ENCODE measurements at places on chromosomes 4 and X. TPM values are rescaled to one million over a fixed set of nuclear protein-coding genes. Genes with fewer than 3 reads are reported as not detected.
A peak's percentile ranks its signal among the peaks of the same experiment; 100 is the strongest.

- peak; percentile 4 for DNase-seq
Measured at GRCh38 chr4:146514651-146515357, 6.9 kb downstream of the SLC10A7 start.

DNA sequence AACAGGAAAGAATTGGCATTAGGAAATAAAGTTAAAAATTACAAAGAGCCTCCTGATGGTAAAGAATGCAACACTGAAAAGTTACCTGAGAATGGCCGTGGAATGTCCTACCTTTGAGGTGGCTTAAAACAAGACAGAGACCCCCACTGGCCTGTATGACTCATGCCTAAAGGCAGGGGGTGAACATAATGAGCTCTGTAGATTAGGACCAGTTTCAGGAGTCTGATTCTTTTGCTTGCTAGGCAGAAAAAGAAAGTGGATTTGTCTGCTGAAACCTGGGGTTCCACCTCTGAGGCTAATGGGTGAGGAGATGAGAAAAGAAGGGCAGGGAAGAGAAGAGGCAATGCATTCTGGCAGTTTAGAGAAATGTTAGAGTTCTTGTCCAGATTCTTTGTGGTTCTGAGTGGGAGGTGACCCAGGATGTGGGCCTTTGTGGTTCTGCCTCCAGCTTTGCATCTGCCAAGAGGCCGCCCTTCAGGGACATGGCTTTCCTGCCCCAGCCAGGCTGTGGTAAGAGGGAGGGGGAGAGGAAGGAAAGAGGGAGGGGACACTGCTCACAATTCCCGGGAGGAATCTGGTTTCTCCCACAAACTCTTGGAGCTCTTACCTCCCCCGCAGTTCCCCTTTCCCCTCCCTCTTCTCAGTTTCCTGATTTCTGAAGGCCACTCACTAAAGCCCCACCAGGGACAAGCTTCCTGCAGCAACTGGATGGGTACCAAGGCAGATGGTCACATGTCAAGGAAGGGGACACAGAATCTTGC is 109.6 kb downstream of the EFNB1 start:
- DNase-seq: peak; percentile 70

SHROOM2 gene
- total RNA-seq: 5.1 TPM

DNA sequence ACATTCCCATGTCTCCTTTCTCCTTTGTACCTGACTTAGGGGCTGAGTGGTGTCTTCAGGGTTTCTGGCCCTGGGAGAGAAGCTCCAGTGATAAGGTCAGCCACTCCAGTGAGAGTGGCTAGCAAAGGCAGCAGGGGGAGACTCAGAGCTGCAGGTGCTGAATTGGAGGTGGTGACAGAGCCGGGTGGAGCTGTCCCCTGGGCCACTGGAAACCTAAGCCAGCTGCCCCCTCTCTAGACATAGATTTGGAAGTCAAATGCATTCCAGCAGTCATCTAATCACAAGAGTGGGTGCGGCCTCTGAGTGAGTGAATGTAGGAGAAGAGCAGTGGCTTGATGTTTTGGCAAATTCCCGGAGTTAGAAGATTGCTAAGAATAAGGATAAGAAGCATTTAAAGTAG is 28.5 kb downstream of the TRIM2 start:
- no peak for DNase-seq

- no peak for DNase-seq
Measured at GRCh38 chrX:1239681-1240142, 27.3 kb upstream of the CRLF2 start.

DNA sequence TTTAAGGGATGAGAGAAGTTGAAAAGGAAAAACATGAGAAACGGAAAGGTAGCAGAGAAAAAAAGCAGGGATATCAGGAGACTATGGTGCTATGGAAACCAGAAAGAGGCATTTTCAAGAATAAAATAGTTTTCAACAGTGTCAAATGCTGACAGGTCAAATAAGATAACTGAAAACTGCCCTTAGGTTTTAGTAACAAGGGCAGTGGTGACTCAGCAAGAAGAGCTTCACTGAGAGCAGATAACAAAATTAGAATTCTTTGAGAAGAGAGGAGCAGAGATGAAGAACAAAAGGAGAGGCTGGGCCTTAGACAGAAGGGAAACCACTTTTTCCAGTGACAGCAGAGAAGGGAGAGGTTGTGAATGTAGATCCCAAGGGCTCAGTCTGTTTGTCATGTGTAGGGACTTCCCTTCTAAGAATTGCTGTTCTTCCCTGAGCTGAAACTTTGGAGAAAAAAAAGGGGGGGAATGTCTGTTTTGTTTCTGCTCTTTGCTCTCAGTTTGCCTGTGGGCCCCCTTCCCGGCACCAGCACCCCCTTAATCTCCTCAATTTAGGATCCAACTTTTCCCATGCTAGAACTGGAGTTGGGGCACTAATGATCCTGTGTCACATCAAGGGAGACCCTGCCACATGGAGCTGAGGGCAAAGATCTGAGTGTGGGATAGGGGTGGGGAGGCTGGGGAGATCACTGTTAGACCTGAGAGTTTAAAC is 26.8 kb upstream of the MAGEA10 start:
- no peak for DNase-seq

DNA sequence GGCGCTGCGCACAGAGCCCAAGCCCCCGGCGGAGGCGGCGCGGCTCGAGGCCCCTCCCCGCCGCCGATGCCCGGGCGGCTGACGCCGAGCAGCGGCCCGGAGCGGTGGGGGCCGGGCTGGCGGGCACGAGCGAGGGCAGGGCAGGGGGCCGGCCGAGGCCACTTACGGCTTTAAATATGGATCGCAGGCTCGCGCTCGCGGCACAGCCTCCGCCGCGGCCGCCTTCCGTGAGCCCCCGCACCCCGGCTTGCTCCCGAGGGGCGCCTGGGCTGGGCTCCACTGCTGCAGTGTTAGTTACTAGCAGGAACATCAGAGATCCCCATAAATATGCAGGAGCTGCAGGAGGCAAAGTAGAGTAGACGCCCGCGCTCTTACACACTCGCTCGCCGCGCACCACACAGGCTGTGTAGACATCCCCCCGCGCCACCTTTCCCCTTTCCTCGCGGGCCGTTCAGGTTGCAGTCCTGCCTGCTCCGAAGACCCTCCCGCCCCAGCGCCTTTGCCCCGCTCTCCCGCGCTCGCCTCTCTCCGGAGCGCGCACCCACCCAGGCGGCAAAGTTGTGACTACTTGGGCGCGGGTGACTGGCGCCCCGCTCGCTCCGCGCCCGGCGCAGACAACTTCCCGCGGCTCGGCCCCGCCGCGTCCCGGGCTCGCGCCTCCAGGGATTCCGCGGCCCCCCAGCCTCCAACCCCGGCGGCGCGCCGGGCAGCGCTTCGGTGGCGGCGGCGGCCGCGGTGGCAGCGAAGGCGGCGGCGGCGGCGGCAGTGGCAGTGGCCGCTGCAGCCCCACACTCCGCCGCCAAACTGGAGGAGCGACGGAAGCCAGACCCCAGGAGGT is 152.0 kb upstream of the SLC4A4 start:
- peak; percentile 43 for DNase-seq

PF4V1 gene
- not detected for total RNA-seq

GRCh38 chr4:80454040-80454439 is 118.5 kb downstream of the CFAP299 start:
- DNase-seq: no peak

GRCh38 chr4:143178923-143179322 is 5.8 kb upstream of the USP38 start:
- DNase-seq: no peak

TBC1D8B gene
- total RNA-seq: 5.1 TPM

DNA sequence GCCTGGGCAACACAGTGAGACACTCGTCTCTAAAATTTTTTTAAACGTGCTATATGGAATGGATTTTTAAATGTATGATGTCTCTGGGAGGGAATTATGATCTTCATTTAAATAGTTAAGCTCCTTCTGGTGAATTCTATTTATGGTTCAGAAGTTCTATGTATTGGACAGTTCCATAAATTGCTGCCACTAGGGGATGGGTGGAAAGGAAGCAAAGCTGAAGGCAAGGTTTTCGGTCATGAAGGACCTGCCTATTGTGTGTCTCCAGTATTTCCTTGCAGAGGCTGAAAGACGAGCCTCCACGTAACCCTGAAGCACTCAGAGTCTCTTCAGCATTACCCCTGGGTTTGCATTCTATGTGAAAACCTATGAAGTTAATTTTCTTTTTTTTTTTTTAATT is 451.5 kb upstream of the FAT1 start:
- DNase-seq: no peak

CHIC2 gene
- 29.6 TPM for total RNA-seq

DNA sequence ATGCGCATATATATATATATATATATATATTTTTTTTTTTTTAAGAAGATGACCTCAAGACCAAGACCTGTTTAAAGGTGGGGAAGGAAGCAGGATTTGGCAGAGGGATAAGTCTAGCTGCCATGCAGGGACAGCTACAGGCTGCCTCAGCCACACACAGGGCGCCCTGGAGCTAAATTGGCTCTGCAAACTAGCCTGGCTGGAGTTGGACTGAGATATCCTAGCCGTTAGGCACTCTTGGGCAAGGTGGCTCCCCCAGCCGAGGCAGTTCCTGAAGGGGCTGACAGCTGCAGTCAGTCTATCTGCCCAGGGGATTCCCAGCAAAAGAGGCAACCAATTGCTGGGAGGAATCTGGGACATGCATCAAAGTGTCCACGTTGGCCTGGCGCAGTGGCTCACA is 21.9 kb downstream of the TRIML1 start:
- no peak for DNase-seq

DNA sequence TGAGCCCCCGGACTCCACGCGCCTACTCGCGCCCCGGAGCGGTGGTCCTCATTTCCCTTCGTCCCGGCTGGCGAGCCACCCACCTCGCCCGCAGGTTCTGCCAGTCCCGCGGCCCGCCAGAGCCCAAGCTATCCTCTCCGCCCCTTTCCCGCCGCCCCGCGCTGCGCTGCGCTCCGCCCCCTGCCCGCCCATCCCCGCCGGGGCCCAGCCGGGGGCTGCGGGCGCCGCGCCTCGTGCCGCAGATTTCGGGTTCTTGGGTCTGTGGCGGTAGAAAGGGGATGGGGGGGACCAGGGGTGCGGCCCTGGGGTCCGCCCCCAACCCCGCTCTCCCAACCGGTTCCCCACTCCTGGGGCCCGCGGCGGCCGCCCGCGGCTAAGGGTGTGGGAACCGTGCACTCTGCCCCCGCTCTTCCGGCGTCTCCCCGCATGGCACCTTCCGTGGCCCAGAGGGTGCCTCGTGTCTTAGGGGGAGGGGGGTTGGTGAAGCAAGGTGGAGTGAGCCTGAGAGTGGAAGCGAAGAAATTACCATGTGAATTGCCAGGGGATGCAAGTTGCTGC is 650.8 kb upstream of the DIPK2B start:
- DNase-seq: peak; percentile 44

MYOZ2 gene
- 0.69 TPM for total RNA-seq

TBCK gene
- 35.6 TPM for total RNA-seq

ZNF711 gene
- total RNA-seq: 3.7 TPM

NLGN3 gene
- 0.23 TPM for total RNA-seq

DNA sequence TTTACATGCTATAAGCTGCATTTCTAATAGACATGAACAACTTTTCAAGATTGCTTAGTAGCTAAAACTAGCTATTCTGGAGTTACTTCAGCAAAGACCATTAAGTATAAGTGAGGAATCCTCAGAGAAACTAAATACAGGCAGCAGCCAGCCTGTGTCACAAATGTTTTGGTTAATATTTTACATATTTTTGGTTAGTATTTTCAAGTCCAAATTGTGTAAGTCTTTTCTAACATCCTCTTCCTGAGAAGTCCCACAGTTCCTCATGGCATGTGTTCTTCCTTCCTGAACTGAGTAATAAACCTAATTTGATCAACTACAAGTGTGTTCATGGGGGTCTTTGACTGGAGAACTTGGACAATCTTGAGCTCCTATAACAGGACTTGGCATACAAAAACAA is 42.4 kb upstream of the MCF2 start:
- DNase-seq: peak; percentile 11

ARX gene
- total RNA-seq: not detected

GRCh38 chr4:76341063-76341462 is 34.5 kb downstream of the STBD1 start:
- DNase-seq: peak; percentile 61

ATP1B4 gene
- not detected for total RNA-seq

DNA sequence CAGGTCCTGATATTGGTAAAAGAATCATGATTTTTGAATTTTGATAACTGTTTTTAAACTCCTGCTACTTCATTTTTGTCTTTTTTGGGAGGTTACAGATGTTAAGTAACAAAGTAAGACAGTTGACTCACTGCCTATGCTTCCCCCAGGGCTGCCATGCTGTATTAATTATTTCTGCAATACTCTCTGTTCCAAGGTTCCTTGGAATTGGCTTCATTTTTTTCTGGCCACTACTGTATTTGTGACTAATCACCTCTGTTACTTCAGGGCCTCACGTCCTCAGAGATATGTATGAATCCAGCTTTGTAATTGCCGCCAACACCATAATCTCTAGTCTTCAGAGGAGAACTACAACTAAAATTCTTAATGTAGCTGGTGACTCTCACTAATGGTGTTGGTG is 1729.3 kb downstream of the C4orf33 start:
- no peak for DNase-seq

PABPC5 gene
- 3.7 TPM for total RNA-seq

DNA sequence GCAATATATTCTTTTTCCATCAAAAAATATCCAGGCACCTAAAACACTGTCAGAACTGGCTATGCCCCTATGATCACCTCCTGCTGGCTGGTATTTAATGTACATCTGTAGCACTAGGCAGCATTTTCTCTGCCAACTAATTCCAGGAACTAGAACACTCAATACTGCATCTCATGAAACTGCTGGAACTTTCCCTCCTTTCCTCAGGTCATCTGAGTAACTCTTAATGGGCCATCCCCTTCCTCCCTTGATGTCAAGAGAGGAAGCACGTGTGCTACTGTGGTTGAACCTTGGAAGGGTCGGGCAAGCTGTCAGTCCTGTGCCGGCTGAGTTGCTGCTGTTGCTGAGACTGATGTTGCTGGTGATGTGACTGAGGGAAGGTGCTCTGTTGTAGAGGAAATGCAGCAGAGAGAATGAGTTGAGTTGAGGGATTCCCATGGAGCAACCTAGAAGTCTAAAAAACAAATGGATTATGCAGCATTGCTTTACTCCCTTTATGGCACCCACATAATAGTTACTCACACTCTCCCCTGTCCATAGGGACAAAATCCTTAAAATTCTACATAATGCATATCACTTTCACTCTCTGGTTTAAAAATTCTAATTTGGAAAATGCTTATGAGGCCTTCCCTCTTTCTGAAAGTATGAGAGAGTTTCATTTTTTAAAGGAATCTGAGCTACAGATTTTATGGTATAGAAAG is 39.5 kb downstream of the TMEM165 start:
- DNase-seq: no peak

GRCh38 chr4:100164808-100165760 is 25.2 kb downstream of the DDIT4L start:
- no peak for DNase-seq

DNA sequence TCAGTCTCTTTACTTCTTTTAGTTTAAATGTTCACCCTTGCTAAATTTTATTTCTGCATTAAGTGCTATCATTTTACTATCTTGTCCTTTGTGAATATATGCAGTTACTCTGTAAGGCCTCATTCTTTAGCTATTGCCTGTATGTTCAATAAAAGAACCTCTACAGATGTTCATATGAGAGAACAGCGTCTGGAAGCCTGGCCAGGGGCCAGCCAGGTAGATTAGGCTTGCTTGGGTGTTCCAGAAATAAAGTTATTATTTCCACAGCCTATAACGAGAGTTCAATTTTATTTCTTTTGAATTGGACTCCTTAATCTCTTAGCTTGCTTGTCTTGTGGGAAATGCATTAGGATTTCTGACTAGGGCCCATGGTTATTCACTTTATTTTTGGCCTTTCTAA is 214.5 kb downstream of the TLL1 start:
- no peak for DNase-seq

PNMA6F gene
- not detected for total RNA-seq

GRCh38 chr4:87031920-87032319 is 97.1 kb downstream of the AFF1 start:
- DNase-seq: no peak

CXCL1 gene
- 2.0 TPM for total RNA-seq

All from LHCN-M2 (cell line).